ENCODE measurements at places on chromosomes 7 and 10. TPM values are rescaled to one million over a fixed set of nuclear protein-coding genes. Genes with fewer than 3 reads are reported as not detected.

The CLCN1 gene
- not detected for total RNA-seq

The AHCYL2 gene
- 16.4 TPM for total RNA-seq

The ACHE gene
- total RNA-seq: 0.30 TPM

The ANKRD61 gene
- 0.42 TPM for total RNA-seq

The CALML5 gene
- total RNA-seq: not detected

Measured in MCF 10A (cell line).